ENCODE measurements at places on chromosomes 12 and 14.

- no peak for DNase-seq
Observed at GRCh38 chr12:100733817-100734593, 60.6 kb upstream of the ANO4 start.

DNA sequence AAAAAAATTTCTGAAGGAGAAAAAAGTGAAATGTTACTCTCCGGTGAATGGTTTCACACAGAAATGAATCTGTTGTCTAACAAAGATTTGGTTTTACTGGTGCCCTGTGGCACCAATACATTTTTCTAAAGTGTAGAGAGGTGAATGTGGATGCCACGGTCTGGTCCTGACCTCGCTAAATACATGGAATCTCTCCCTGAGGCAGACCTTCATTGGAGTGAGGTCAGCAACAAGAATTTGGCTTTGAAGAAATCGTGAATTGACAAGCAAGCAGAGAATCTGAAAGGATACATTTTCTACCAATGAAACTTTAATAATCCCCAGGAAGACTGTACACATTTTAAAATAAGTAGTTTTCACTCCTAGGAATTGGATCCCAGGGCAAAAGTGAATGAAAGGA lies 81.2 kb upstream of the OTOGL start:
- DNase-seq, result no peak

DNA sequence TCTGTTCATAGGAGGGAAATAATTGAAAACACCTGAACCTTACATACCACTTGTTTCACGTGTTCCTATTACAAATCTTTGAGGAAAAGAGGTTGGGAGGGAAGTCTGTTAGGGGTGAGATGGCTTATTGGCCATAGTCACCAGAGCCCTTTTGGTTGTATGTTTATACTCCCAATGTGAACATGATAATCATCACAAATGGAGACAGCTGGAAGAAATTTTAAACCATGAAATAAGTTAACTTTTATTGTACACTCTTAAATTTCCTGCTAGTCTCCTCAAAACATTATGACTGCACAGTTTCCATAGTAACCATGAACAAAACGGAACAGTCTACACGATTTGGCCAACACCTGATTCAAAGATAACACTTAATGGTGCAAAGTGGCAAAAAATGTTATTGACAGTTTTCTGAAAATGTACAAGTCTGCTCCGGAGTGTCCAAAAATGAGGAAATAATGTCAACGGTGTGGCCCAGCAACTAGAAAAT lies 56.9 kb downstream of the LMNTD1 start:
- no peak for DNase-seq

DNA sequence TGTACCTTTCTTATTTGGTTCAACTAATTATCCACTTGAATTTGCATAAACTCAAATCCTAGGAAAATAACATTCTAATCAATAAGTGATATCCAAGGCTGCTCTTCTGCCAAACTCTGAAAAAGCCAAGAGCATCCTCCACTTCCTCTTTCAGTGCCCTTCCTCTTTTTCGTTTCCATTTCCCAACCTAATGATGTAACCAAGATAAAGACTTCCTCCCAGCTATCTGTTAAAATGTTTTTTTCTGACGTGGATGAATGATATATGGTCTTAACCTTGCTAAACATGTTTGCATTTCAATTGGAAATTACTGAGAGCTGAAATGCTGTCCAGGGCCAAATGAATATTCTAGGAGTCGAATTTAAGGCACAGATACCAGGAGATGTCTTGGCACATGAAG lies 459.5 kb upstream of the PDE3A start:
- no peak for DNase-seq

DNA sequence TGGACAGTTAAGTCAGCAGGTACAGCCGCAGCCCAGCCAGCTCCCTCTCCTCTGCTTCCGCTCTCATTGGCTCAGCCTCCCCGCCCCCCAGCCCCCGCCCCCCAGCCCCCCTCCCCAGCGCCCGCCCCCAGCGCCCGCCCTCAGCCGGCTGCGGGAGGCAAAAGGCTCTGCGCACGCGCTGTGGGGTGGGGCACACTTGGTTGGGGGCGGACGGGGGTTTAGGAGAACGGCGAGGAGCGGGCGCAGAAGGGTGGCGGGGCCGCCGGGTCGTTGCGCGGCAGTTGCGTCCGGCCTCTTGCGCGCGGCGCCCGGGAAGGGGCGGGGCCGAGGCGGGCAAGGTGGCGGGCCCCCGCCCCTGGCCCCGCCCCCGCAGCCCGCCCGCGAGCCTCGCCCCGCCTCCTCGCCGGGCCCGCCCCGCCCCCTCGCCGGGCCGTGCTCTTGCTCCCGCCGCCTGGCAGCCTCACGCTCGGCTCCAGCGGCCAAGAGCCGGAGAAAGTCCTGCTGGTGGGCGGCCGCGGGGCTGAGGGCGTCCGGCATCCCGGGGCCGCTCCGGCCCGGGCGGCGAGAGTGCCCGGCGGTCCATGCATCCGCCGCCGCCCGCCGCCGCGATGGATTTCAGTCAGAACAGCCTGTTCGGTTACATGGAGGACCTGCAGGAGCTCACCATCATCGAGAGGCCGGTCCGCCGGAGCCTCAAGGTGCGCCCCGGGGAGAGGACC lies at the start of gene PPP4R4:
TSS of gene PPP4R4 (plus strand) at position 438 of the 719 bp plus-strand sequence. CDS start at position 582, 144 bp downstream.
- DNase-seq, result peak; percentile 87

DNA sequence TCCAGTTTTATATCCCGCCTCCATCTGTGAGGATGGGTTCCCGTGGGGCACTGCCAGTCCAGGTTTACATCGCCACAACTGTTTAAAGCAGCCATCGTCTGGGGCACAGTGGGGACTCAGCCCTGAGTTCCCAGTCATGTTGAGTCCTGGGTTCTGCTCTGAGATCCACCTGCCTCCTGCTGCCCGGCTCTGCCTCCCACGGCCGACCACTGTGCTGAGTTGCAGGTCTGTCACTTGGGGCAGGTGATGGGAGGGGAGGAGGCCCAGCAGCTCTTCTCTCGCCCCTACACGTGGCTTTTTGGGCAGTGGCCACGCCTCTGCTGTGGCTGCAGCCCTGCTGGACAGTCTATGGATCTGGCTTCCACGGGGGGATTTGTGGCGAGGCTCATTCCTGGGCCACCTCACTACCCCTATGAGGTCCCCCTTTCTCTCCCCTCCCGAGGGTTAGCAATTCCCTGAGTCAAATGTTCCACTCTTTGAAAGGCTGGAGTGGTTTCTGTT lies 143.0 kb downstream of the ADGRD1 start:
- DNase-seq, result no peak

GRCh38 chr12:132305991-132306884 lies 23.2 kb downstream of the GALNT9 start:
- no peak for DNase-seq

GRCh38 chr12:51846911-51847642 lies 1.4 kb downstream of the FIGNL2 start:
- peak; percentile 22 for DNase-seq

GRCh38 chr14:94671870-94672444 lies 59.8 kb downstream of the SERPINA3 start:
- no peak for DNase-seq

- no peak for DNase-seq
Observed at GRCh38 chr14:62117751-62118105, 355.5 kb downstream of the SNAPC1 start.

DNA sequence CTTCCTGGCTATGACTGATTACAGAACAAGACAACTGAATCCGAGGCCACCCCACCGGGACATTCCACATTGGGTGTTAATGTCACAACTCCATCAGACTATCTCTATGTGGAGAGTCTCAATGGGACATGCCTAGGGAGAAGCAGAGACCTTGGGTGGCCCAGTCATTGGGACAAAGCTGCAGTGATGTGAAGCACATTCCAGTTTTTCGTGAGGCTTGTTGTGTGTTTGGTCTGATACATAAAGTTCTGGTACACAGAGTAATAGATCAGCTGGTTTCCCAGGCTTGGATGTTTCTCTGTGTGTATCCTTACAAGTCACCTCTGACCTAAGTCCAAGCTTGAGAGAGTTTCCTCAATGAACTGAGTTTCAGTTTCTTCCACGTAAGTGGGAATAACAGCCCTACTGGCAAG lies 42.3 kb downstream of the CPM start:
- no peak for DNase-seq

DNA sequence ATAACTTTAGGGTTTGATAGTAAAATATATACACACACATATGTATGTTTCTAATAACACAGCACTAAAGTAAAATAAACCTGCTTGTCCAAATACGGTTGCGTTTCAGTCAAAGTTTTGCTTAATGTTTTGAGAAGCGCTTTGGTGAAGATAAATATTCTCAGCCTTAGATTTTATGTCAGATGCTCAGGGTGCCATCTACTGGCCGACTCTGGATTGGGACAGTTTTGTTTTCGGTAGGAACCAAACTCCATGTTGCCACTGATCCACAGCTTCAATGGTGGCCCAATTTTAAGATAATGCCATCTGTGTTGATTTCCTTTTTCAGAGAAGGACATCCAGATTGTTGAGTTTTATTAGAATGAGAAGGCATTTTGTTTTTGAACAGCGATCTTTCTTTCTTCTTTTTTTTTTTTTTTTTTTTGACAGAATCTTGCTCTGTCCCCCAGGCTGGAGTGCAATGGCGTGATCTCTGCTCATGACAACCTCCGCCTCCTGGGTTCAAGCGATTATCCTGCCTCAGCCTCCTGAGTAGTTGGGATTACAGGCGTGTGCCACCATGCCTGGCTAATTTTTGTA lies 43.1 kb downstream of the LLPH start:
- DNase-seq, result peak; percentile 47

DNA sequence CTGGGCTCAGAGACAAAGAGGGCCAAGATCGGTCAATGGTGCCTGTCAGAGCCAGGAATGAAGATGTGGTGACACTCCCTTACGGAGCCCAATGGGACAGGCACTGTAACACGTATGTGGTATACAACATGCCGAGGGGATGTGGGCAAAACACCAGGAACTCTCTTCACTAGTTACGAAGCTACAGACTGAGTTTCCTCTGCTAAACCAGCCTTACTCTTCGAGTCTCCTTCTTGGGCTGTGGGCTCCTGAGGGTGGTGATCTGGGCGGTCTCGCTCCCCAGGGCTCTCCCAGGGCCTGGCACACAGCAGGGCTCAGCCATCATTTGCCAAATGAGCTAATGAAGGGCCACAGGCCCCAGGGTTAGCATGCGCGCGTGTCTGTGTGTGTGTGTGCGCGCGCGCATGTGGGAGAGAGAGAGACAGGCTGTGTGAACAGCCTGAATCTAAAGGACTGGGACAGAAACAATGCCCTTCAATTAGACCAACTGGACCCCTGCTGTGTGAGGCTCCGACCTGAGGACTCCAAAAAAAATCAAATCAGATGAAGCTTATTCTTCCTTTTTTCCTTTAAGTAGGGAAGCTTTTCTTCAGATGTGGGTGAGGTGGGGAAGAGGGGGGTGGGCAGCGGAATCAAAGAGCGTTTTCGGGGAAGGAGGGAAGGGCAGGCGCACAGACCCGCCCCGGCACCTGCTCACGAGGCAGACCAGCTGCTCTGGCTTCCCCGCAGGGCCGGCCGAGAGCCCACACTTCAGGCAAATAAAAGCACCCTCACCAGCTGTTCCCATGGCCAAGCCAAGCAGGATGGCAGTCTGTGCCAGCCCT lies 42.5 kb downstream of the CCDC88C start:
- DNase-seq, result no peak

- peak; percentile 29 for DNase-seq
Observed at GRCh38 chr12:31728289-31728916, 418 bp downstream of the AMN1 start.

DNA sequence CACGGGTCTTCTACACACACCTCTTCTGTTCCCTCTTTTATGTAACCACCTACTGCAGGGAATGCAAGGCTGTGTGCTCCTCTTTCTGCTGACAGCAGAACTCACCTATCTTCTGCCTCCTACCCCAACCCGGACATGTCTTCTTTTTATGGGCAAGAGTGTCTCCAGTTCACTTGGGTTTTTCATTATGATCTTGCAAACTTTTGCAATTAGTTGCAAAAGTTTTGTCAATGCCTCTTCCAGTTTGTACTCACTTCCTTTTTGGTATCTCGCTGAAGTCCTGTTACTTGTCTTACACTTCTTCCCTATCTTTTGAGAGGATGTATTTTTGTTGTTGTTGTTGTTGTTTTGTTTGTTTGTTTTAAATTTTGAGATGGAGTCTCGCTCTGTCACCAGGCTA lies 50.6 kb downstream of the DRAM1 start:
- no peak for DNase-seq

DNA sequence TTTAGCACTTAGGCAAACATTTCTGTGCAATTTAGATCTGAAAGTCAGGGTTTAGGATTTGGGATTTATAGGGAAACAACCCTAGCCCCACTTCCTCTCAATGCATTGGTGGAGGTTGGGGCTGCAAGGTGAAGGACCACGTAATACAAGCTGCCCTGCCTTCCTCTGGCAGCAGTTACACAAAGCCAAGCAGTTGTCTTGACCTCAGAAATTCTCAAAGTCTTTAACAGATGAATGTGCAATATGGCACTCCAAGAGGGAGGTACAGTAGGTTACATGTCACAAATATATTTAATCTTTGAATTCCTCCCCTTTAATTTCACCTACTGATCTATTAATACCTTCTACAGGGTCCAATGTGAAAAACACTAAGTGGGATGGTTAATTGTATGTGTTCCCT lies 23.9 kb downstream of the IFNG-AS1 start:
- DNase-seq, result no peak

- no peak for DNase-seq
Observed at GRCh38 chr12:74801625-74802024, 264.0 kb downstream of the ATXN7L3B start.

DNA sequence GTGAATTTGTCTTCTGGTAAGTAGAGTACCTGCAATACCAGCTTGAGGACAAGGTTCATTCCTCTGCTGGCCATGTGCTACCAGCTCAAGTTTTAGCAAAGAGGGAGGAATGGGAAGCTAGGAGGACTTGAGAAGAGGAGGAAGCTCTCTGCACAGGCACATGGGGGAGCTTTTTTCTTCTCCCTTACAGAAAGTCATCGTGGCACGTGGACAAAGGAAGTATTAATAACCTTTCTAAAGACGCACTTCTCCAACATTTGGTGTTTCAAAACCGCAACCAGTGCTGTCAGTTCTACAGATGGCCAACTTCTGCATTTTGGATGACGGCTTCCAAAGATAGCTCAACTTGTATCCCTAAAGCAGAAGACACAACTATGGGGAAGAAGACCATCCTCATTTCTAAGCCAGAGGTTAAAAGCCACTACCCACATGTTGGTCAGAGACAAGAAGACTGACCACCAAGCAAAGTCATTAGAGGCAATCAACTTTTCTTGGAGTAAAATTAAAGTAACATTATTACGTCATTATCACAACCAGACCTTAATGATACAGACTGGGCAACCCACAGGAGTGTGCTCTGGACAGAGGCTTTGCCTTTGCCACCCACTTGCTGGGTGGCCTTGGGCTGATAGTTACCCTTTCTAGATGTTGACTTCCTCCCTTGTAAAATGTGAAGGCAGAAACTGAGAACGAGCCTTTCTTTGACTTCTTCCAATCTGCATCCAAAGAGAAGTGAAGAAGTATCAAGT lies 12.3 kb upstream of the TMED10 start:
- DNase-seq, result peak; percentile 5

DNA sequence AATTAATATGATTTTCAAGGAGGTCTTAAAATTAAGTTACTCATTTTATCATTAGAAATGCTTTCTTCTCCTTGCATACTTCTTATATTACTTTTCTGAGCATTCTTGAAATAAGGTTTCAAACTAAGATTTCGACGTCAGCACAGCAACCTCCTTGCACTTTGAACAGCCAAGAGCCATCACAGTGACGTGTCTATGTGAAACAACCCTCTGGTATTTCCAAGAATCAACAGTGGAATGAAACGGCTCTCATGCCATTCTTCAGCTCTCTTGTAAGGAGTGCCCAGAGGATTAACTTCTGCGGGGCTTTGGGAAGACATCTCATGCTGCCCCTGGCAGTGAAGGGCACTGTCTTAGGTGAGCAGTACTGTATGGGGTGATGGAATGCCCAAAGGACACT lies 109.2 kb downstream of the EFCAB11 start:
- no peak for DNase-seq

Measured in CD4-positive, alpha-beta T cell treated with Interleukin-2 at 100 ng/mL for 4 hours (primary cell).